ENCODE measurements at places on chromosomes 2 and 18.

GRCh38 chr2:216838151-216838550 is 21.7 kb downstream of the TNP1 start:
- no peak for DNase-seq

DNA sequence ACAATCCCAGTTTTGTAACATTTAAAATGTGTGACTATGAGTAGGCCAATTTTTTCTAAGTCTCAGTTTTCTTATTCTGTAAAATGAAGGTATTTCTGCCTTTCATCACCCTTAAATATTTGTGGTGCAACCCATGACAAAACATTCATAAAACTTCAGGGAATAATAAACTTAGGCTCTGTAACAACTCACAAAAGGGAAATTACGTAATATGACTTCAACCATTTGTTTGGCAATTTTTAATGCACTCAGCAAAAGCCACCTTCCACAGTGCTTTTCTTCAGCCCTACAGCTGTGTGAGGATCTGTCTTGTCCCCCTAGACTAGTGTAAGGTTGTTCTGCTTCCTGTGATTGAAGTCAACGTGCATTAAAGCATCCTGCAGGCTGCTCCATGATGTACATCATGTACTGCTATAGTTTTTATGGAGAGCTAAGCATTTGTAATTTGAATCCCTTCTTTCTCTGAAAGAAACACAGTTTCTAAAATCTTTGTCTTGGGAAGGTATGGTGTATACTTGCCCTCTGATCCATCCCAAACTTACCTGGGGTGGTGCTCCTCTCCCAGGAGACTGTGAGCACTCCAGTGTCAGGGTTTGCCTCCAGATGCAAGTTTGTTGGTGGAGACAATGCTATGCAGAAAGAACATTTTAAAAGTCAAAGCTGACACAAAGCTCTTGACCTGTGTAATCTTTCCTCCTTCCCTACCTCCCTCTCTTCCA is 39.1 kb downstream of the FN1 start:
- no peak for DNase-seq

- no peak for DNase-seq
Observed at GRCh38 chr18:35495536-35496314, 2.0 kb downstream of the INO80C start.

- DNase-seq, result no peak
Observed at GRCh38 chr2:162166745-162167144, 14.7 kb upstream of the GCG start.

DNA sequence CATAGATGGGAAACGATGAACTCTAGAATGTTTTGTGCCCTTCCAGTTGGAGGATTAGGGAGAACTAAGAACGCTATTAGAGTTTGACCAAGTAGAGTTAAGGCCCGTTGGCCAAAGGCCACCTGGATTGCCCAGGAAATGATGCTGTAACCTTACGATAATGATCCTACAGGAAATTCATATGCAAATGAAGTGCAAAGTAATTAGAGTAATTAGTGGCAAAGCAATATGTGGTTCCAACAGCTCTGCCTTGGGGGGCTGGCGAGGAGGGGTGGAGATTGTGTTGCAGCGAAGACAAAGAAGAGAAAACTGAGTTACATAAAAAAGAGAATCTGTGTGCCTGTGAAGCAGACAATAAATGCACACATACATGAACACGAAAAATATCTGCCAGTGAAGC is 61.5 kb upstream of the BOD1L2 start:
- no peak for DNase-seq

- peak; percentile 75 for DNase-seq
Observed at GRCh38 chr2:96869281-96869821, 529 bp downstream of the SEMA4C start.

- DNase-seq, result no peak
Observed at GRCh38 chr2:195051401-195051800, 605.6 kb upstream of the SLC39A10 start.

- DNase-seq, result no peak
Observed at GRCh38 chr2:17958466-17959092, 80.1 kb downstream of the KCNS3 start.

DNA sequence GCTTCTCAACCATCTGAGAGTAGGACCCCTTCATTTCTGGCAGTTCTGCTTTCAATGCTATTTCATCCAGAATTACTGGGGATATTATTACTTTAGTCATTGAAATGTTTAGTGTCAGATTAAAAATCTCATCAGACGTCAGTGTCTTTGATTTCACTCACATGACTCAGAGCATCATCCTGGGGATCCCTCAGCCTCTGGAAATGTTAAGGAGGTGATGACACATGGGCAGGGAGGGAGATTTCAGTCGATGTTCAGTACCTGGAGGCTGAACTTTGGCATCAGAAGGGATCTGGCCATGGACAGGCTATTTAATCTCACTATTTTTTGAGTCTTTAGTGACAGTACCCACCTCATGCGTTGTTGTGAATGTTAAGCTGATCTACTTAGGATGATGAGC is 39.1 kb downstream of the OSBPL6 start:
- DNase-seq, result no peak

DNA sequence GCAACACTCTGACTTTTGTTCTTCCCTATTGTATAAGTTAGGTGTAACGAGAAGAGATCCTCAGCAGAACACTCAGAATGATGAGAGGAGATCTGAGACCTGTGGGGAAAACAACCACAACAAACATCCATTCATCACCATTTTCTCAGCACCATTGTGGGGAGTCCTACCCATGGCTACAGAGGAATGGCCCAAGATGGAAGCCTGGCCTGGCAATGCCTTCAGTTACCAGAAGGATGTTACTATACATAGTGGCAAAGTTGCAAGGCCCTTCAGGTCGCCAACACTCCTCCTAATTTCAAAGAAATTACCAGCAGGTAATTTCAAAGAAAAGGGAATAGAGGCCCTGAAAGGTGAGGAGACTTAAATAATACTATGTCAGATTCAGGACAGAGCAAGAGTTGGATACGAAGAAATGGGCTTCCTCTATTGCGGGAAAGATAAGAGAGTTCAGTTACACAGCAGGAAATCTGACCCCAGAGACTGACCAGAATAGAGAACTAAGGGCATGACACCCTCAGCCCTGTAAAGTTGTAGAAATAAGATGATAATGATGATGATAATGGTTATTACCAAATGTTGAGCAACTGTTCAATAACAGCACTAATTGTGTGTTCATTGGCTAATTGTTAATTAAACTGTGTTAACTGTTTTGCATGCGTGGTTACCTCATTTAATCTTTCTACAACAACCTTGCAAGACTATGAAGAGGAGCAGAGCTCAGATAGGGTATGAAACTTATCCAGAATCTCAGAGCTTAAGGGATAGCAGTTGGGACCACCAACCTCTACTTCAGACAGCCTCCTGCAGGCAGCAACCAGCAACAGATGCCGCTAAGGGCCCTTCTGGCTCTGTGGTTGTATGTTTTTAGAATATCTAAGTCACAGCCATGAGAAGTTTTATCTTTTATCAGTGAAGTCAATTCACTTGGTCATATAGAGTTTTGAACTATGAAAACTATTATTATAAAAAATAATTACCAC is 37.5 kb downstream of the DHRS9 start:
- no peak for DNase-seq

GRCh38 chr2:162579986-162580385 is 236.1 kb downstream of the GCA start:
- no peak for DNase-seq

GRCh38 chr2:217552081-217552480 is 450.7 kb downstream of the TNS1 start:
- DNase-seq, result no peak

GRCh38 chr2:195590199-195590860 is 66.7 kb upstream of the SLC39A10 start:
- DNase-seq, result no peak

DNA sequence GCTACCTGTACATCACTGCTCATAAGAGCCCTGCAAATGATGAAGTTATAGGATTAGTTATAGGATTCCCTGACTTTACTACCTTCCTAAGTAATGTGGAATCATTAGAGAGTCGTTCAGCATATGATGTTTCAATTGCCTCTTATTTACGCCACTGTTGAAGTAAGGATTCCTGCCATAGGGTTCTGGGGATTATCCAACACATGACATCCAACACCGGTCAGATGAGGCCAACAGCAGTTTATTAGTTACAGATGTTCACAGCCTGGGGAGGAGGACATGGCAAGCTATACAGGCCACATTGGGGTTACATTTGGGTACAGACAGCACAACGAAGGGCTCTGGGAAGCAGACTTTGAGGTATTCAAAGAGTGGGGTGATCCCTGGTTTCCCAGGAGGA is 134.1 kb upstream of the MC4R start:
- DNase-seq, result no peak

DNA sequence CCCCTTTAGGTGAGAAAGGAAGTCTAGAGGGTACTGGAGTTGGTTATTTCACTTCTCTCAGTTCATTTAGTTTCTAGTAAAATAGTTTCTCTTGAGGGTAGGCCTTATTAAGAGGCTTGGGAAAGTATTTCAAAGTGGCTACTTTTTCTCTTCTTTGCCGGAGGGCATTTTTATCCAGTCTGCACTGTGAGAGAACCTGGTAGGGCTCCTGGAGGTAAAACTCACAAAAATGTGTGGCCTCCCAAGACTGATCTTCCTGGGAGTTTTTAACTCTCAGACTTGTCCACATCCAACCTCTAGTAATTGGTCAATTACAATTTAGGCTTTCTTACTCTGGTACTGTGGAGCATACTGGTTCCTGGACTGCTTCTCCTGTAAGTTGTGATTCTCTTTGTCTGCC is 28.0 kb downstream of the EHBP1 start:
- DNase-seq, result no peak

- DNase-seq, result no peak
Observed at GRCh38 chr2:174738841-174739240, 25.4 kb downstream of the CHRNA1 start.

- DNase-seq, result no peak
Observed at GRCh38 chr2:188414869-188415753, 123.4 kb downstream of the GULP1 start.

DNA sequence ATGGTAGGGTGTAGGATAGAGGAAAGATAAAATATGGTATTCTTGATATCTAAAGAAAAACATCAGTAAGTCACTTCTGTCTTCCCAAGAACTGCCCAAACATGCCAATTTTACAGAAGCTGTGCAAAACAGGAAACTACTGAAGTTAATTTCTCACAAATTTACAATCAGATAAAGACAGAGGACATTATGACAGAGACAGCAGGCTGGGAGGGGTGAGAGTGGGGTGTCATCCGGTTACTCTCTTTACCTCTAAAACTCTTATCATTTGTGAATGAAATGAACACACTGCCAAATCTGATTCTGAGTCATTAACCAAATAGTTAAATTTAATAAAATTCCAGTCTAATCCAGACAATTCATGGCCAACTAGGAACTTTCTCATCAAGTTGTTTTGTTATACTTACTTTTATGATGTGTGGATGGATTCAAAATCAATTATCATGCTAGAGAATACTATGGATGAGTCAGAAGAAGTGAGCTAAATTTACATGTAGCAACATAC is 323.2 kb upstream of the MEX3C start:
- DNase-seq, result no peak

- DNase-seq, result no peak
Observed at GRCh38 chr2:232339121-232340081, 39.1 kb upstream of the ALPP start.

- DNase-seq, result no peak
Observed at GRCh38 chr2:18473241-18474181, 86.9 kb downstream of the RDH14 start.

- no peak for DNase-seq
Observed at GRCh38 chr2:215638687-215639086, 202.8 kb upstream of the FN1 start.

DNA sequence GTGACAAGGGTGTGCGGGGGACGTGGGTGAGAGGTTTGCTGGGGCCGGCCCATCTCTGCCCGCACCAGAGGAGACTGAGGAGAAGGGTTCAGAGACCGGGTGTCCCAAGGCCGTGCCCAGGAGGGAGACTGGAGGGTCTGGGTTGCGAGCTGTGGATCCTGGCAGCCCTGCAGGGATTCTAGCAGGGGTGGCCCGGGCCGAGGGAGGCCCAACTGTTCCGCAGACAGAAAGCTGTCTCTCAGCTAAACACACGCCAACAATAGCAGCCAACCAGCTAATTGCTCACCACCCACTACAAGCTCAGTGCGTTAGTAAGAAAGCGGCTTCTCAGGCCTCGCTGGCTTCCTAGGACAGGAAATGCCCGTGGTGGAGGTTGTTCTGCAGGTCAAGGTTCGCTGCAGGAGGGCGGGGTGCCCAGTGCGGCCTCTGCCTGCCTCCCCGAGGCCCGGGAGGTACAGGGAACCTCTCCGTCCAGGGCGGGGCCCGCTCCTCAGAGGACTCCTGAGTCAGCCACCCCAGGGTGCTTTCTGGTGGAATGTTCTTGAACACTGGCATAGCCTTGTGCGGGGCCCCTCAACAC is 282.0 kb upstream of the PXDN start:
- DNase-seq, result no peak
